ENCODE measurements at places on chromosomes 1 and 21.

GRCh38 chr1:234927312-234927970 lies 201.2 kb downstream of the TOMM20 start:
- no peak for DNase-seq

DNA sequence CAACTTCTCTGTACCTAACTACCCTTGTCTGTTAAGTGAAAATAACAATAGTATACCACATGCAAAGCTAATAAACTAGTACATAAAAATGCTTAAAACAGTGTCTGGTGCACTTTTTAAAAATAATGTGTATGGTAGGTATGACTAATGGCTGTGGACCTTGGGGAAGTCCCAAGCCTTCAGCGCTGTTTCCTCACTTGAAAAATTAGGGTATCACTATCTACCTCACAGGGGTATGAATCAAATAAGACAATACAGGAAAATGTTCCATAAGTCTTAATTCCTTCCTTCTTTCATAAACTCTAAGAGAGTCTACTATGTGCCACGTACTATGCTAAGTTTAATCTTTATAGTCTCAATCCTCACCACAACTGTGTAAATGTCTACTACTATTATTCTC lies 32.0 kb downstream of the EGLN1 start:
- no peak for DNase-seq

DNA sequence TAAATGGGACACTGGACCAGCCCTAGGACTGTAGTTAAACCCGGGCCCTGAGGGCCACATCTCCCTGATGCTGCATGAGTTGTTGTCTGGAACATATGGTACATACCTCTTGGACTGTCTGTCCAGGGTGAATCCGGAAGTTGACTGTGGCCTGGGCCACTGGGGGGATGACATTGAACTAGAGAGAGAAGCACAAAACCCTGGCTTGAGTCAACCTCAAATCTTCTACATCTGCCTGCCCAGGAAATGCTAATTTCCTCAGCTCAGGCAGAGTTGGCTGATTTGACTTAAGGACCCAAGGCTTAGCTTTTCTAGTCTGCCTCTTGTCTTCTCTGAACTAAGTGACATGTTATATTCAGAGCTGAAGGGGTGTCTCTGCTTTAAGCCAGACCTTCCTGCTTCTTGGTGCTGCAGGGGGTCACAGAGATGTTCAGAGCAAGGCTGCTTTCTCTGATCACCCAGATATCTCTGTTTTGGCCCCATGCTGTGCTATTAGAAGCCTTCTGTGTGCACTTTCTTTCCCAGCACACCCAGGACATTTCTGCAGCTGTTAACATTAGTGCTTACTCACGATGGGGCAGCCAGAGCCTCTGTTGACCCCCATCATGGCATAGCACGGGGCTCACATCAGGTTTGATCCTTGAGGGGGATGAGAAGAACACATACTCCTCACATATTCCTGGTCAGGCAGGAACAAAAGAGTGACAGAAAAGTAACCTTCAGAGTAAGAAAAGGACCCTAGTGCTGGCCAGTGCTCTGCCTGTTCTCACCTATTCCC lies 9.6 kb downstream of the PM20D1 start:
- no peak for DNase-seq

DNA sequence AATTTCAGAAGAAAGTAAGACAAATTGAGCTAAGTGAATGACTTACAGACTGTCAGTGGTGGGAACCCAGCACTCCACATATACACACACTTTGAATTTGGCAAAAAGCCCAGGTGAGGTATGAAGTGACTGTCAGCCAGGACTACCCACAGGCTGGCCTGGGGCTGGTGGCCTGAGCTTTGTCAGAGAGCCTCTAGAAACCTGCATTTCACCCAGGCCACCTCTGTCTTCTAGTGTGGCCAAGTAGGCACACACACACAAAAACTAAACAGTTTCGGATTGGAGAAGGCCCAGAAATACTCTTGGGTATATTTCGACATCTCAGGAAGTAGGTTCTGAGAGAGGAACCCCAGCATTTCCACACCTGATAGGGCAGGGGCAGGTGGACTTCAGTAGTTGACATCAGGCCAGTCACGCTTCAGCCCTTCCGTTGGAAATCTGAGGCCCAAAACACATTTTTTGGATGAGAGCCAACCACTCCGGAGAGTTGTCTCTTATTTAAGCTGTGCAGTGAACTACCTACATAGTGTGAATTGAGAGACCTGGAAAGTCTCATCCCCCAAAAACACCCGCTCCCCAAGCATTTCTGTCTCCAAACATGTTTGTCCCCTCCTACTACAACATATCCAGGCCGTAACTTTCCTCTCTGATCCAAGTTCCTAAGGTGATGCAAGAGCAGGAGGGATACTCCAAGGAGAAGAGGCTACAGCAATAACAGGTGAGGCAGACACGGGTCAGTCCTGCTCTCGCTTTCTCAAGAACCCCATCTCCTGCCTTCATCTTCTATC lies 167.2 kb upstream of the PROX1 start:
- no peak for DNase-seq

DNA sequence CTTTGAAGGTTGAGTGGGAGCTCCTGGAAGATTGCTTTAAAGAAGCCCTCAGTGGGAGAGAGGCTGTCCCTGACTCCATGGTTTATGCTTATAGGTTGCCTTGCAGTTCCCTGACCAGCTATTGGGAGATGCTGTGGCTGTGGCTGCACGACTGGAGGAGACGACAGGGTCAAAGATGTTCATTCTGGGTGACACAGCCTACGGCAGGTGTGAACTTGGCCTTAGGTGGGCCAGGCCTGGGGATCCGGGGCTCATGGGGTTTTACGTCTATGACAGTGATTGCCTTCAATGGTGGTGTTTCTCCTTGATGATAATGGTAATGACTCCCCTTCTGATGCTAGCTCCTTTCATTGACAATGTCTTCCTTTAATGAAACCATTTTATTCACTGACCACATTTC lies 692 bp downstream of the DPH2 start:
- no peak for DNase-seq

DNA sequence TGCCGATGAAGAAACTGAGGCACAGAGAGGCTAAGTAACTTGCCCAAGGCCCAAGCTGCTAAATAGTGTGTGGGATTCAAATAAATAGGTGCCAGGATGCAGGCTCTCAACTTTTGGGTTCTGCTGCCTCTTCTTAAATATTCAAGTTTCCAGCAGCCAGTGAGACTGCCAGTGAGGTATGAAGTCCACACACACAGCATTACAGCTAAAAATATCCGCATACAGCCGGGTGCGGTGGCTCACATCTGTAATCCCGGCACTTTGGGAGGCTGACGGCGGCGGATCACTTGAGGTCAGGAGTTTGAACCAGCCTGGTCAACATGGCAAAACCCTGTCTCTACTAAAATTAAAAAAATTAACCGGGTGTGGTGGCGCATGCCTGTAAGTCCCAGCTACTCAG lies 78.4 kb upstream of the DIRAS3 start:
- DNase-seq, result no peak

DNA sequence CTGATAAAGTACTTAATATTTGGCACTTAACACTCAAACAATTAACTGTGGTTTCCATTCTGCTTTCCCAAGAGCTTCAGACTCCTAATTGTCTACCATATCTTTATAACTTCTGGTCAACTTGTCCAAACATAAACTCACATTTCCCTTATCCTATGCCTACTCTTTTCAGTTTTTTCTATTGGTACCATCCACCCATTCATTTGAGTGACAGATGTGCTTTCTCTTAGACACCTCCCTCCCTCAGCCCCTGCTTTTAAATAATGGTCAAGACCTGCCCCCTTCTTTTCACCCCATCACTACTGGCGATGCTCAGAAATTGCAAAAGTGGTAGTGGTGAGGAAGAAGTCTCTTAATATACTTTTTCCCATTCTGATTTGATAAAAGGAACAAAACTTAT lies 5.5 kb downstream of the SLC16A4 start:
- no peak for DNase-seq

DNA sequence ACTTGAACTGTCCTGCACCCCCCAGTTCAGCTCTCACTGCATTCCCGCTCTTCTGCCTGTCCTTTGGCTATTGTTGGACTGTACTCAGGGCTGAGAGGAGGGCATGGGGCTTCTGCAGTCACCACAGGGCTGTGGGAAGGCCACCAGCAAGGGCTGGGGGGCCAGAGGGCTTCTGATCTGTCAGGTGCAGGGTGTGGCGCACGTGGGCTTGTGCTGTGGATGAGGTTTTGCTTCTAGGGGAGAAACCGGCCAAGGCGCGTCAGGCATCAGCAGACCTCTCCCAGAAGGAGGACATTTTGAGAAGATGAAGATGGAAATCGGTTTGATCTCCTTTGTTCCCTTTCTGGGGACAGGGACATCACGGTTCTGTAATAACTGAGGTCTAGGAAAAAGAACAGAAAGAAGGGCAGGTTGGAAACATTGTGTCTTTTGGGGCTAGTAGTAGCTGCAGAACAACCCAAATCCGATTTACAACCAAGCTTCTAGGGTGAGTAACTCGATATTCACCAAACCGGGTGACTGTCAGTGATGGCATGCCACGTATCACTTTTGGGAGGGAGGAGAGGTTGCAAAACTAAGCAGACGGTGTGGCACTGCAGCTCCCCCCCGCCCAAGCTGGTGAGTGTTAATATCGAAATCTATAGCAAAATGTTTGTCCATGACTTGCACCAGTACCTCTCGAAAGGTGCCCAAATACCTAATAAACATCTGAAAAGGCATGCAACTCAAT lies 40.9 kb downstream of the AGPAT3 start:
- no peak for DNase-seq

- no peak for DNase-seq
These were observed 234.6 kb upstream of the KAZN start for GRCh38 chr1:14363707-14364413.

DNA sequence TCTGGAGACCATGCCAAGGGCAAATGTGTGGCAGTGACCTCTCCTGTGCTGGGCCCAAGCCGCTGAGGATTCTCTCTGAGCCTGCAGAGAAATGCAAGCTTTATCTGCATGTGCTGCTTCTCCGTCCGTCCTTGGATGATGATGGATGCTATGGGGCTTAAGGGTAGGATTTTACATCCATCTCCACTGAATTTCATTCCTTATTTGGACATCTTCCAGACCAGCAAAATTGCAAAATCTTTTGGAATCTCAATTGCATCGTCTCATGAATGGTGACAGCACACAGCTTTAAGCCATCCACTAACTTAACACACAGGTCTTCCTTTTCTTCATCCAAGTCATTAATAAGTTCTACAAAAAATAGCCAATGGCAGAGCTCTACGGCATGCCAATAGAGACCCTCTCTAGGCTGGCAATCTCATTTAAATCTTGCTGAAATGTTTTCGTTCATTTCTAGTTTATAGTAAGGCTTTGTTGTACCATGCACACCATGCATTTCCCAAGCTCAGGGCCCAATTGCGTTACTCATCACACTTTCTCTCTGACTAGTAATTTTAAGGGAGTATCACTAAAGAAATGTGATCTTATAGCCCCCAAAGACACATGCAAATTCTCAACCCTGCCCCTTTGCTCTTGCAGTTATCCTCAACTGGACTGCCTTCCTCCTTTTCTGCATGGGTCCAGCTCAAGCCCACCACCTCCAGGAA lies 11.1 kb downstream of the BATF3 start:
- no peak for DNase-seq

GRCh38 chr1:7227654-7228053 lies 442.4 kb downstream of the CAMTA1 start:
- DNase-seq, result no peak

GRCh38 chr1:2925918-2926317 lies 95.3 kb upstream of the ACTRT2 start:
- no peak for DNase-seq

- DNase-seq, result no peak
These were observed 12.7 kb upstream of the B3GALNT2 start for GRCh38 chr1:235516862-235517446.

DNA sequence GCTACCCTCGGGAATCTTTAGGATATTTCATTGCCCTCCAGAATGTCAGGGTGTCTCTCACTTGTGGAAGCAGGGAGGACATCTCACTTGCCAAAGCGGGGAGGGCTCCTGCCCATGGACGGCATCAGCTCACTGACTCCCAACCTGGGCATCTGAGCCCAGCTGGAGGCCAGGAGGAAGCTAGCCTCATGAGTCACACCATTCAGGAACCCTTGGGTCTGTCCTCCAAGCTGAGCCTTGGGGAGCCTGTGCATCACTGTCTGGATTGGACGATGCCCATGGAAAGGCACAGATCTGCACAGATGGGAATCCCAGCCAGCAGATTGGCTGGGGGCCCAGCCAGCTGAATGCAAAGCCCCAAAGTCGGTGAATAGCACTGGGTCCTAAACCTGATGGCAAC lies 25.2 kb downstream of the WNT3A start:
- DNase-seq, result no peak

DNA sequence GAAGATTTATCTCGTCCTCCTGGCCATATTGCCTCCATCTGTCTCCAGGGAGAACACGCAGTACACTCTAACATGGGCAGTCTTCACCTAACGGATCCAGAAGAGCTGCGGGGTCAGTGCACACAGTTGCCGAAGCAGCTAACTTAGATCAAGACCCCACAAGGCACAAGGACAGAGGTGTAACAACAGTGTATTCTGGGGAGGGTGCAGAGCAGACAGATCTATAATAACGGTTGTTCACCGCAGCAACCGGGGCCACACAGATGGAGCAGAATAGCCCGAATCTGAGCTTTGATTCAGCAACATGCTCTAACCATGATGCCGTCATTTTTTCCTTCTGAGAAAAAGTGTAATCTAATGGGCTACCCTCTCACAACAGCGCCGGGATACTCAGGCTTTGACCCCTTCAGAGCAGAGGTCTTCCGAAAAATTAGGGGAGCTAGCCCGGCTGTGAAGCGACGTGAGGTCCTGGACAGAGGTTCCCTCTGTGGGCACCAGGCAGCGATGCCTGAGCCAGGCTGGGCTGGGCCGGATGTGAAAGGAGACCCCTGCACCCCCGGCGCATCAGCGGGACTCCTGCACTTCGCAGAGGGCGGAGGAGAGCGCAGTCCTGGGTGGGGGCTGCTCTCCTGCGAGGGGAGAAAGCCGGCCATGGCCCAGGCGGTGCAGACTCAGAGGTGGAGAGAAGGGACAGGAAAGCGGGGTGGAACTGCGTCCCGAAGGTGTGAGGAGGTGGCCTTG lies 57.5 kb downstream of the BCL9 start:
- no peak for DNase-seq

- no peak for DNase-seq
These were observed at the start of gene MTFR1L for GRCh38 chr1:25819491-25820246. Gene MTFR1L (plus strand): TSS chr1:25819954. CDS start chr1:25823105, 3,151 bp downstream.

DNA sequence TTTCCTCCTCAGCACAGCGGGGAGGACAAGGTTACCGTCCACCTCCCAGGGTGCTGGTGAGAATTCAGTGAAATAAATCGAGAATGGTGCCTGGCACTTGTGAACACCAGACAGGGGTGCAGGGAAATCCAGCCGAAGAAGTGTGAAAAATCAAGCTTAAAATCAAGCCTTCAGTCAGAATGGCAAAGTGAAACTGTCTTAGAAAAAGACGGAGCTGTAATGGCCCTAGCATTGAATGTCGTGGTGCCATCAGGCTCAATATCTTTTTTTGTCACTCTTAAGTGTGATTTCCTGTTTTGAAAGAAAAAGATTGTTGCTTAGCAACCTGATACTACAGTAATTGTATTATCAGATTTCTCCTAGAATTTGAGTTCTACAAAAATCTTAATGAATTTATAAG lies 22.1 kb downstream of the EDARADD start:
- no peak for DNase-seq

- no peak for DNase-seq
These were observed 5.7 kb downstream of the NTRK1 start for GRCh38 chr1:156866249-156866909.
